Common myeloid progenitor, CD34-positive (primary cell): ENCODE measurements at places on chromosomes 3 and 15.
A peak's percentile ranks its signal among the peaks of the same experiment; 100 is the strongest.

- no peak for DNase-seq
These were observed 35.2 kb downstream of the ZIC4 start for GRCh38 chr3:147371140-147371539.

DNA sequence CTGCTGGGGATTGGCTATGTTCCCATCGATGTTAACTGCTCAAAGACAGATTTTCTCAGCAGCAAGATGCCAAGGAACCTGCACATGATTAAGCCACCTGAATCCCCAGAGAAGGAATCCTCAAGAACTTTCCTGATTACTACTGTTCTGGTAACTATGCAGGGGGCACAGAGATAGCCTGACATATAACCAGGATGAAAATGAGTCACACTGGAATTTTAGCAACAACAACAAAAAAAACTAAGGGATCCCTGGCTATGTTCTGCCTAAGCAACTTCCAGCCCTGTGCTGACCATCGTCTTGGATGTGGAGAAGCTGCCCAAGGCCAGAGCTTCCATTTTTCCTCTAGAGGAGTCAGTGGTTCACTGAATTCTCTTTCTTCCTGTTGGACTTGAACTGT is 13.8 kb downstream of the RIOX2 start:
- DNase-seq = no peak

DNA sequence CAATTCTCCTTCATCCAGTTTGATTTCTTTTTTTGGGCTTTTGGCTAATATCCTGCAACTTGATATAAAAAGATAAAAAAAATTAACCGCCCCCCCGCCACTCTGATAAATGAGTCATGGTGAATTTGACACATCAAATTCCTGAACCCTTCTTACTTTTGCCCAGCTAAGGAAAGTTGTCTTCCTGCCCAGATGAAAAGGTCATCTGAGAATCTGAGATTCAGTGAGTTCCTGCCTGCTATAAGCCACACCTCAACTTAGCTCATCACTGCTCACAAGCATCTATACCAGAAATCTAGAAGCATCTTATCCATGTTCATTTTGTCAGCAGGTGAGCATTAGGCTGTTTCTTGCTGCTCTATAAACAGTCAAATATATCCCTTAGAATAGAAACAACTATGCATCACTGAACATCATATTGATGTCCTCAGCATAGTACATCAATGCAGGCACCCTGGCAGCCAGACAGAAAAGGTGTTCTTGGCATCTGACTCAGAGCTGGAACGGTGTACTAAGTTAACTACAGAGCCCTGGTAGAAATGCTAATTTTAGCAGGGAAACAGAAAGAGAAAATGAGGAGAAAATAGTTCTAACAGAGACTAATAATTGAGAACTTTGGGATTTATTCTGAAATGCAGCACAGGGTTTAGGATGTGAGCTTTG is 77.1 kb downstream of the SEMA6D start:
- no peak for DNase-seq

DNA sequence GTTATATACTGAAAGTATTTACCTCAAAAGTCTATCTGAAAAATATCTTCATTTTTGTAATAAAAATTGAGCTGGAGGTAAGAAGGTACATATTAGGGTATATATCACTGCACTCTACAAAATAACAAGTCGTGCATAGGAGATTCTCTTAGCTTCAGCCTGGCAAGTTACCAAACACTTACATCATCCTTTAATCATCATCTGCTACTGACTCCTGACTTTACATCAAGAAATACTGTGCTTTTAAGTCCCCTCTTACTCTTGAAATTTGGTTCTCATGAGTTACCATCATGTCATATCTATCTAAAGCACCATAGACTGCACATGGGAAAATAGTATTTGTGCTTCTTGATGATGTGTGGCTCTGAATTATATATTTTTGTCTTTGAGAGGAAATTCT is 50.8 kb downstream of the LYSMD4 start:
- DNase-seq = no peak

DNA sequence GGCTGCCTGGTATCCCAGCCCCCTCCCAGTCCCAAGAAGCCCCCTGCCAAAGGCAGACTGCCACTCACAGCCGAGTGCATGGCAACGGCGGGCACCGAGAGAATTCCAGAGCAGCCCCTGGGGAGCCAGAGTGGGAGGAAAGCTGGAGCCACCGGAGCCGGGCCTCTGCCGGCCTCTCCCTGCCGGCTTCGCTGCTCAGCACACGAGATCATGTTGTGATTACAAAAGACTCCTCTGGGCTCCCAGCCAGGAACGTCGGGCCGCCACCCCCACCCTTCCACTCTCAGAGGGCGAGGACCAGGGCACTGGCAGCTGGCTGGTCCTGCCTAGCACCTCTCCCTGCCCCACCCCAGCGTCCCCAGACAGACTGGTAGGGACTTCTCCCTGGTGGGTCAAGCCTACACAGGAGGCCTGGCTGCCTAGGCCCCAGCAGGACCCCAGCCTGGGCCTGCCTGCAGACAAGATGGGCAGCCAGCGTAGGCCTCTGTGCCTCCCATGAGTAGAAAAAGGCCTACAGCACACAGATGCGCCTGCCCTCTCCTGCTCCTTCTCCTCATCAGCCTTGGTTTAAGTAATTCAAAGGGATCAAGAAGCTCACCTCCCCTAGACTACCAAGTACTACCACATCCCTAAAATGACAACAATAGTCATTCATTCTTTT is at the start of gene CCDC9B:
TSS of gene CCDC9B (minus strand) at position 200 of the 661 bp plus-strand sequence. CDS start at position 80, 120 bp downstream.
- peak; percentile 65 for DNase-seq
